Activated T-helper 1 cell treated with anti-CD3 and anti-CD28 coated beads, Interleukin-2, amount 50 U/mL, for 16 hours (primary cell): ENCODE measurements at places on chromosomes 1 and 21.

DNA sequence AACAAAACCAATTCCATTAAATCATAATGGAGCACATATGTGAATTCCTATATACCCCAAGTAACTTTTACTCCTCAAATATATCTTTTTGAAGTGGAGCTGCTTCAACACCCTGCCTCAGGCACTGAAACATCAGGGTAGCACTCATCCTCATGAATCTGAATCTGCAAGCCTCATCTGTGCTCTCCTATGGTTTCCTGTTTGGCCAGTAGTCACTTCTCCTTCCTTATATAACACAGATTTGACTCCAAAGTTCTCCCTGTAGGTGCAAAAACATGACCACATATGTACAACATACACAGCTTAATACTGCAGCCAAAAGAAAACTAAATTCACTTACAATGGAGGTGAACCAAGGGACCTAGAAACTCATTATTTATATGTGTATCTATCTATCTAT lies 7.2 kb downstream of the TRIT1 start:
- no peak for DNase-seq

DNA sequence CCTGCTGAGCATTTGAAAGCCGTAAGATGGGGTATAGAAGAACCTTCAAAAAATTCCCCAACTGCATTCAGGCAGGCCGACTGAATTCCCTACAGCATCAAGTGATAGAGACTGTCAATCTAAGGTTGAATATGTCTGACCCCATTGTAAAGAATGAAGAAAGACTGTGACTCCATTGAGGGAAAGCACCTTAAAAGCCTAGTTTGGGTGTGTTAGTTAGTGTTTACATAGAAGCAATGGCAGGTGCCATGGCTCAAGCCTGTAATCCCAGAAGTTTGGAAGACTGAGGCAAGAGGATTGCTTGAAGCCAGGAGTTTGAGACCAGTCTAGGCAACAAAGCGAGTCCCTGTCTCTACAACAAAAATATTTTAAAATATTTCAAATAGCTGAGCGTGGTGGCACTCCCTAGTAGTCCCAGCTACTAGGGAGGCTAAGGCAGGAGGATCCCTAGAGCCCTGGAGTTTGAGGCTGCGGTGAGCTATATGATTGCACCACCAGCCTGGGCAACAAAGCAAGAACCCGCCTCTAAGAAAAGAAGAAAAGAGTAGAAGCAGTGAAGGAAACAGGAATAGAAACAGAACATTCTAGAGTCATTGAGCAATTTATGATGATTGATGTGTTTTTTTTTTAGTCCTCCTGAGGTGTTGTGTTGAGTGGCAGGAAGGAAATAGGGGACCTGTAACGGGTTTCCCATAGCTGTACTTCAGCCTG lies 15.4 kb downstream of the POLR3GL start:
- no peak for DNase-seq

- no peak for DNase-seq
These were observed 5.4 kb downstream of the PADI6 start for GRCh38 chr1:17377325-17377953.

GRCh38 chr1:34984435-34984792 lies 733 bp downstream of the TMEM35B start:
- no peak for DNase-seq

- no peak for DNase-seq
These were observed 44.4 kb downstream of the RWDD3 start for GRCh38 chr1:95278173-95279006.

DNA sequence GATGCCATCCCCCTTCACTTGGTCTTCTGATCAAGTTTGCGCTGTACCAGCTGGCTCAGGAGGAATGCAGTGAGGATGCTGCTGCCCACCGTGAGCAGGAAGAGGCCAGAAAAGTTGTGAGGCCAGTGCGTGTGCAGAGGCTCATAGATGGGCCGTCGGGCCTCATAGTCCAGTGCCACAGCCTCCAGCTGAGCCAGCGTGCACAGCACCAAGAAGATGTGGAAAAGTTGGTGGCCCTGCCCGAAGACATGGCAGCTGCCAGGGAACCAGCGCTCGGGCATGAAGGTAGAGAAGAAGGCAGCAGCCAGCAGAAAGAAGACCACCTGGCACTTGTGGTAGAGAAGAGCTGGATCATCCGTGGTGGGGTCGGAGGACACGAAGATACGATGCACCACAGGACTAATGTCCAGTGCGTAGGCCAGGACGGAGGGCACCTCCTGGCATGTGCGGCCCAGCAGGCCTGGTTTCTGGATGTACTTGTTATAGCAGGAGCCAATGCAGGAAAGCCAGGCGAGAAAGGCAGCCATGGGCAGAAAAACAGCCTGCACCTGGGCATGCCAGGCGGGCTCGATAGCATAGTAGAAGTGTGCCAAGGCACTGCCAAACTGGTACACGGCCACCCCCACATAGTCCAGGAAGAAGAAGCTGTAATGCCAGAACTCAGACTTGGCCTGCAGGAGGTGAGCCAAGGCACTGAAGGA lies 3.7 kb upstream of the AUNIP start:
- no peak for DNase-seq

- no peak for DNase-seq
These were observed 5.5 kb downstream of the RCC2 start for GRCh38 chr1:17434016-17434415.

DNA sequence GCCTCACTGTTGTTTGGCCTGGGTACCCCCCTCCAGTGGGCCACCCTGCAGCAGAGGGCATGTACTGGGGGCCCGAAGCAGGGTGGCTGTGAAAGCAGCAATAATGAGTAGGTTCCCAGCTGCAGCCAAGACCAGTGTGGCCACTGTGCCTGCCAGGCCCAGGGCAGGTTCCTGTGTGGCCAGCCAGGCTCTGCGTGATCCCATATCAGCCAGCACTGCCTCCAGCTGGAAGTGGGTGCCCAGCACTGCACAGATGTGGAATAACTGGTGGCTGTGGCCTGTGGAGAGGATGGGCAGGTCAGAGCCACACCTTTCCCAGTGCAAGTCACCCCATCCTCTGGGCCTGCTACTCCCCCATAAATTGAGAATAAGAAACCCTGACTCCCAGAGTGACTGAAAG lies 2.1 kb downstream of the BGLAP start:
- no peak for DNase-seq

DNA sequence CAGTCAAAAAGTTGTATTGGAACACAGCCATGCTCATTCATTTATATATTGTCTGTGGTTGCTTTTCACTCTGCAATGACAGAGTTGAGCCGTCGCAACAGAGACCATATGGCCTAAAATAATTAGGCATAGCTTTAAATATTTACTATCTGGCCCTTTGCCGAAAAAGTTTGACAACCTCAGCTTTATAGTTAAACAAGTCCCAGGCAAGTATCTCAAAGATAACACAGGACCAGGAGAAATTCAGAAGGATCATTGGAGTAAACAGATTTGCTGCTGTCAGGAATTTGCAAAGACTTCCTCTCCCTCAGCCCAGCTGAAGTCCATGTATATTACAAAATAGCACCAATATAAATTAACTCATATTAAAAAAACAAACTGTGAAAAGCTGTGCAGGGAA lies 34.4 kb downstream of the NID1 start:
- DNase-seq = no peak

DNA sequence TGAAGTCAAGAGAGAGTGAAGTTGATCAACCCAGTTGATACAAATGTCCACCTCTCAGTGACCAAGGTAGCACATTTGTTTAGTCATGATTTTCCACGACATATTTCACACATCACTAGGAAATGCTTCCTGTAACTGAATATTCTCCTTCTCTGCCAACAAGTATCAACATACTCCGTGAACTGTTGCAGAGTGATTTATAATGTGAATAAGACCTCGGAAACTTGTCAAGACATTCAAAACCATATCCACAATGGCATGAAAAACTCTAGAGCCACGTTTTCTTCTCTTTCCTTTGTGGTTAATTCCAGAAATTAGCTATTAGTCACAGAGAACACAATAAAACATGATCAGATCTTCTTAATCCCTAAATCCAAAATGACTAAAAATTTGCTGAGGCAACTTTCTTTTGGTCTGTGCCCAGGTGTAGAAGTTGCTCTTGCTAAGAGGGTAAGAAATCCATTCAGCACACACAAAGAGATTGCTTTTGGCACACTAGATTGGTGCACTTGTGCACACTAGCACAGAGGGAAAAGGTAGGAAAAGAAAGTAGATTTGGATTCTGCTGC lies 244.3 kb upstream of the NRIP1 start:
- no peak for DNase-seq

GRCh38 chr1:29807689-29808088 lies 571.4 kb downstream of the PTPRU start:
- DNase-seq = no peak

GRCh38 chr1:116333171-116334014 lies 39.7 kb upstream of the ATP1A1 start:
- no peak for DNase-seq

- DNase-seq = no peak
These were observed 61.6 kb downstream of the EDEM3 start for GRCh38 chr1:184693011-184693410.

DNA sequence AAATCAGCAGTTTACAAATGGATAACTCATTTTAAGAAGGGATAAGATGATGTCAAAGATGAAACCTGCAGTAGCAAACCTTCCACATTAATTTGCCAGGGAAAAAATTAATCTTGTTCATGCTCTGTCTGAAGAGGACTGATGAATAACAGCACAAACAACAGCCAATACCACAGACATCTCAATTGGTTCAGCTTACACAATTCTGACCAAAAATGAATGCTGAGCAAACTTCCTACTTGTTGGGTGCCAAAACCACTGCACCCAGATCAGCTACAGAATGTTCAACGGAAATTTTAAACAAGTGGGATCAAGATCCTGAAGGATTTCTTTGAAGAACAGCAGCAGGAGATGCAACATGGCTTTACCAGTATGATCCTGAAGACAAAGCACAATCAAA lies 98.3 kb downstream of the COQ8A start:
- no peak for DNase-seq

DNA sequence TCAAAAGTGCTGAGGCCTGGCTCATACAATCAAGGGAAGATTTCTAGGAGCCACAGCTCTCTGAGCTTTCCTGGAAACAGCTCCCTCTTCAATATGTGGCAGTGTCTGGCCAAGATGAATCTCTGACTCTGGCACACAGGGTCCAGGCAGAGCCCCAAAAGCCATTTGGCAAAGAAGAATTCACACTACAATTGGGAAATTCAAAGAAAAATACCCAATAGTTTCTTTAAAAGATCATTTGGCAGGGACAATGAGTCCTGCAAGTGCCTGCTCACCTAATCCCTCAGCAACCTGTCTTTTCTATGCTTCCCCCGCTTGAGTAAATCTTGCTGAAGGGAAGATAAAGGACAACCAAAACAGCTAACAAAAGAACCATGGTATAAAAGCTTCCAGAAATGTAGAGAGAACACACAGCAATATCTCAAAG lies 124.6 kb downstream of the TGFBR3 start:
- DNase-seq = no peak

DNA sequence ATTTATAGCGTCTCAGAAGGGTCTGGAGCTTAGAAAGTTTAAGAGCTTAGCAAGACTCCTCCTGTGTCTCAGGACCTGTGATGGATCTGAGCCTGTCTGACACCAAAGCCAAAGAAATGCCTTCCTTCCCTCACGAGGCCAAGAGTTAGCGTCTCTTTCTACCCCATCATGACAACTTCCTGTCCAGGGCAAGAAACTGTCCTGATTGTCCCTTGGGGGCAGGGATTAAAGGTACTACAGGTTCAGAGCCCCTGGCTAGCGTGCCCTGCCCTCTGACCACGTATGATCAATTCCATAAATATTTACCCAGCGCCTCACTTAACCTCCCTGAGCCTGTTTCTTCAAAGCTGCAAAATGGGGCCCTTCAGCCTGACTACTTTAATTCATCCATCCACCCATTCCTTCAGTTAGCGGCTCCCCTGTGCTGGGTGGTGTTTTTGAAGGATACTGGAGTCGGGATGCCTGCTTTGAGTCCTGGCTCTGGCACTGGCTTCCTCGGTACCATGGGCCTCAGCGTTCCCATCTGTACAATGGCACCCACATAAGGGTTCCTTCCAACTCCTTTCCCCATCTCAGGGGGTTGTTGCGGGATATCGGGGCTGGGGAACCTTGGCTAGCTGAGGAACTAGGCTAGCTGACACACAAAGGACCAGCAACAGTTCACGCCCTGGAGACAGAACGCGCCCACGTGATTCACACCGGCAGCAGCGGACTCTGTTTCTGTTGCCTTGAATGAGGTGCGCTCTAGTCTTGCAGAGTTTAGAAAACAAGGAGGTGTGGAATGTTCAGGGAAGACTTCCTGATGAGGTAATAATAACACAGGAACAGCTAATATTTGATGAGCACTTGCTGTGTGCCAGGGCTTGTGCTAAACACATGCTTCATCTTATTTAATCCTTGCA lies 23.0 kb upstream of the EPHA2 start:
- no peak for DNase-seq

DNA sequence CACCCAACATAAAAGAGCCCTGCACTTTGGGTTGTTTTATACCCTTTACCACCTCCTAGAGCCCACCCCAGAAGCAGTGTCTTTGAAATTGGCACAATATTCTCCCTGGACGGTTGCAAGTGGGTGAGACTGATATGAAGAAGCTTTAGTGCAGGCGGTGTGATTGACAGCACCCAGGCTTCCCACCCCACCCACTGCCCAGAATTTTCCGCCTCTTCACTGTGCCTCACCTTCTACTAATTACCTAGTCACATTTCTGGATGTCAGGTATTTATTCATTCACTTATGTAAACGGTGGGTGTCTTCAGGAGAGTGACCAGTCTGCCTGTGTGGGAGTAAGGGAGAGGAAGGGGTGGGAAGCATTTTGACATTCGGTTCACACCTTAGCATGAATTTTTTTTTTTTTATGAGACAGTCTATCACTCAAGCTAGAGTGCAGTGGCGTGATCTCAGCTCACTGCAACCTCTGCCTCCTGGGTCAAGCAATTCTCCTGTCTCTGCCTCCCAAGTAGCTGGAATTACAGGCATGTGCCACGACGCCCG lies 1.7 kb upstream of the FAM89A start:
- DNase-seq = no peak

DNA sequence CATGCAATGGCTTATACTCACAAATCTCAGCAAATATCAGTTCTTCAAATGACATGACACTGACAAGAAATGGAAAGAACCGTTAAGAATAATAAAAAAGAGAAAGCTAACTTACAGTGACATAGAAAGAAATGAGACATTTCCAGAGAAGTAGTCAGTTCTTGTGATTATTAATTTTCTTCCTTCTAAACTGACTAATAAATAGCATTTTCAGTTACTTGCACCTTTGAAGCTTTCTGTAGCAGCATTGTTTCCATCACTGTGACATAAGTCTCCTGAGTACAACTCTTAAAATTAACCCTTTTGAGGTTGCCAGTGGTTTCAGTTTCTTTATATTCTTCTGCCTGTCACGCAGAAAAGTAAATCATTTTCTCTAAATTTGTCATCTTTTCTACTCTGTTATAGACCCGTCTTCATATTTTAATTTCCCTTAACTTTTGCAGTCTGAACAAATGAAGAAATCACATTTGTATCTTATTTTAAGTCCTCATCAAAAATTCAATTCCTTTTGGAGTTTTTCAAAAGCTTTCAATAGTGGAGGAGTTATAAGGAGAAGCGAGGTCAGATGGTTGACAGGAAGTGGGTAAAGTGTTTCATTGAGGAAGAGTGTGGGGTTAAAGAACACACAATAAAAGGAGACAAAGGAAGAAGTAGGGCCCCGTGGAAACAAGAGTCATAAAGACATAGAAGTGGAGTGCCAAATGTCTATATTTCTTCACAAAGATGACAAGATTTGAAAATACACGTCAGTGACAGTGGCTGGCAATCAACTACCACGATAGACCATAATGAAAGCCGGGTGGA lies 57.9 kb upstream of the S1PR1 start:
- DNase-seq = no peak

- no peak for DNase-seq
These were observed 14.2 kb upstream of the PTPRC start for GRCh38 chr1:198624648-198624980.

- DNase-seq = no peak
These were observed 51.4 kb upstream of the CR2 start for GRCh38 chr1:207402744-207403143.
